Suppressor macrophage treated with lipopolysaccharide for 4 hours (primary cell): ENCODE measurements at places on chromosomes 4 and X.

DNA sequence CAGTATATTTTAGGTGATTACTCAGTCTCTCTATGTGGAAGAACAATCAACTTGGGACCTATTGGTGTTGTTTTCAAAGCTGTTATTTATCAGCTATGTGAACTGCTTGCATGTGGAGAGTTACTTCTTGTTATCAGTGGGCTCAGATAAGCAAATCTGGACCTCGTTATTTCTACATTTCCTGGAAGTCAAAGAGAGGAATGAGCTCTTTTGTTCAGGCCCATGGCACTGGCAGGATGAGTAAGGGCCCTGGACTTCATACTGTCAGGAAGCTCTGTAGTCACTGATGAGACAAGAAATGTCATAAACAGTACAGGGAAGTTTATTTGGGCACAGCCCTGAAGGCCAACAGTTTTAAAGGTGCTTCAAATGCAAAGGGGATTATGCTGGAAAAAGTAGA is 760.6 kb upstream of the EPHA5 start:
- no peak for DNase-seq

DNA sequence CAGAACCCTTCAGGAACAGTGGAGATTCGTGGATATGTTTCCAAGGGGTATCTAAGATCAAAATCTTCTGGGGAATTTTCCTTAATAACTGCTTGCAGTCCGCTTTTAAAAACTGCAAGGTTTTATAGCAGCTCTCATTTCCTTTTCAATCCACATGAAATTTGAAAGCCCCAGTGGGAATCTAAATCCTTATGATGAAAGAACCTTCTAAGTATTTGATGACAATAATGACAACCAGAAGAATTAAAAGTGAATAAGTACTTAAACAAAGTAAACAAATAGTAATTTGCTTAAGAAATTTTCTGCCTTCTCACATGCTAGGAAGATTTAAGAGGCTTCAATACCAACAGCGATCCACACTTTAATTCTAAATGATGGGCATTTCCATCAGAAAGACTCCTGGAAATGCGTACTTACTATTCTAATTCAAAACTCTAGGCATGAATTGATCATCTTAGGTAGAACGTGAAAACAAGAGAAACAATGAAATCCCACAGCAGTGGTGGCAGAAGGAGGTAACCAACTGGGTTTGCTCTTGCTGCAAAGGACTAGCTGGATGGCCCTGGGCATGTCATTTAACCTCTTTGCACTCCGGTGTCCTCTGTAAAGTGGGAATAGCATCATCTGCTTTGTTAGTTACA is 37.6 kb upstream of the S100G start:
- DNase-seq, result no peak

DNA sequence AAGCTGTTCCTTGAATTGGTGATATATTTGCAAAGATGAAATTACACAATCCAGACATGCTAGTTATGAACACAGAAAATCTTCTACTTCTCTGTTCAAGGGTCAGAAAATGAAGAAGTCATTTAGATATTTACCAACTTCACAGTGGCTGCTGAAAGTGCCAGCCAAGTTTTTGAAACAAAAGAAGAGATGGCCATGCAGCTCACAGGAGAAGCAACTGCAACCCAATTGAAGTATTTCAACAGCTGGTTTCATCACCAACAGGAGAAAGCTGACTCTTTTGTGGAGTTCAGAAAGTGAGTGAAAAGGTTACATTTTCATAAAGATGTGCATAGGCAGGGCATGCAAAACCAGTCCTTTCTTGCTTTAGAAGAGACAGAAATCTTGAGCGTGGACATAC is 70.1 kb upstream of the LSM6 start:
- peak; percentile 84 for DNase-seq

DNA sequence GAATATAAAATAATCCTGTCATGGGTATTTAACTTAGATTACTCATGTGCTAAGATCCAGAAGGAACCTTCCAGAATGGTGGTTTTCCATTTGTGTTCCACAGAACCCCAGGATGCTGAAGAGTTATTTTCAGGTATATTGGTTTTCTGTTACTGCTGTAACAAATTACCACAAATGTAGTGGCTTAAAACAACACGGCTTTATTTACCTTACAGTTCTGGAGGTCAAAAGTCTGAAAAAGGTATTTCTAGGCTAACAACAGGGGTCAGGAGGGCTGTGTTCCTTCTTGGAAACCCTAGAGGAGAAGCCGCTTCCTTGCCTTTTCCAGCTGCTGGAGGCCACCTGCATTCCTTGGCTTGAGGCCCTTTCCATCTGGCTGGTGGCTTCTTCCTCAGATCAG is 57.9 kb upstream of the HPSE start:
- DNase-seq, result no peak

GRCh38 chr4:1247864-1248244 is 1.1 kb downstream of the CTBP1 start:
- DNase-seq, result peak; percentile 51

GRCh38 chrX:22526339-22526738 is 253.6 kb downstream of the CBLL2 start:
- DNase-seq, result no peak

GRCh38 chr4:131644619-131645018 is 1504.5 kb upstream of the PCDH10 start:
- DNase-seq, result no peak

- DNase-seq, result no peak
Measured at GRCh38 chr4:101224358-101225218, 122.7 kb downstream of the PPP3CA start.

DNA sequence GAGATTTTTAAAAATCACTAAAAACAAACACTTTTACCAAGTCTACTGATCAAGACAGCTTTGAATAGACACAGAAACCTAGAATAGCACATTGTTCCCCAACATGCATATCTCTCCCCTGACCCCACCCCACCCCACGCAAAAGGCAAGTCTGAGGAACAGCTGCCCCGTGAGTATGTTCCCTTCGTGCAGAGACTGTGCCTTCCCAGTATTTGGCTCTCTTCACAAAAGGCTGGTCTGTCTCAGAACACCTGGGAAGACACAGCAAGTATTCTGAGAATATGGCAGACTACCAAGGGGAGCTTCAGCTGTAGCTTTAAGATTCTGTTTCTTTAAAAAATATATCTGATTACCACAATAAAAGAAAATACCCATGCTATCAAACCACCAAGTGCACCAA is 134.0 kb downstream of the SH3KBP1 start:
- no peak for DNase-seq

DNA sequence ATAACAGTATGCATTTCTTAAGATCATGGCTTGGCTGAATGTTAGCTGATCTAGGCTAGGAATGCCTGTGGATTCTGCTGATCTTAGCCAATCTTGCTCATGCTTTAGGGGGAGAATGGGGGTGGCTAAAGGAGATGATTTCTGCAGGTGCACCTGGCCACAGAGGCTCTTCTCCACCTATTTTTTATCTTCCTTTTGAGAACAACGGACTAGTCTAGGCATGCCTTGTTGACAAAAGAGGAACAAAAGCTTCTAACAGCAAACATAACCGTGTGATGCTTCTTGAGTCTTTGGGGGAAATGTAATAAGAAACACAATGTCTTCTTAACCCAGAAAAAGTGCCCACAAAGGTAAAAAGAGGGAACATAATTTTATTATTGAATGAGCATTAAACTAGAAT is 743.5 kb downstream of the ARAP2 start:
- no peak for DNase-seq

DNA sequence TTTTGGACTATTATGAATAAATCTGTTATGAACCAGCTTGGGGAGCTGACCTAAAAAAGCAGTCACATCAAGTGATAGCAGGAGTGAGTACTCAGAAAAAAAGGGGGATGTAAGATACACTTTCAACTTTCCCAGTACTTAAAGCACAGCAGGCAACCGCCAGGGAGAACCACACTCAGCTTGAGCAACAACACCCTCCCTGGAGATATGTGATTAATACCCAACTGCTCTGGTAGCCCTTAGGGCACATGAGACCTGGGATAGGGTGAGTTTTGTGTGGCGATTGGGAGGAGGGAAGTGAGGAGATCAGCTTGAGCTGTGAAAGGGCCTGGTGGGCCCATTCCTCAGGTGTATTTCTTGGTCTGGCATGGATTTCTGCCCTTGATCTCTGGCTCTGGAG is 220.3 kb upstream of the SFRP2 start:
- no peak for DNase-seq

- no peak for DNase-seq
Measured at GRCh38 chr4:174397366-174398155, 113.8 kb downstream of the CEP44 start.

DNA sequence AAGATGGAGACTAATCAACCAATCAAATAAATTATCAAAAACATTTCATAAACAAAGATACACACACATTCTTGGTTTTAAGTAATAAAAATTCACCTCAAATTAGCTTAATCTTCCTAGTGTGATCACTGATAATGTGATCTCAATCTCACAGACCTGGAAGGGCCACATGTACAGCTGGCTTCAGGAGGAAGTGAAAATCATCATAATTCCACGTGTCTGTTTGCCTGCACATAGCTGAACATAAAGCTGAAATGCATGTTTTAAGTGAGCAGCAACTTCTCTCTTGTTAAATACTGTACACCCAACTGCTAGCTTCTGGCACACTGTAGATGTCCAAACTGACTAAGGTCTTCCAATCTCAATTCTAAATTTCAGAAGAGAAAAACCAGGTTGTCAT is 53.8 kb downstream of the ARHGAP6 start:
- no peak for DNase-seq

DNA sequence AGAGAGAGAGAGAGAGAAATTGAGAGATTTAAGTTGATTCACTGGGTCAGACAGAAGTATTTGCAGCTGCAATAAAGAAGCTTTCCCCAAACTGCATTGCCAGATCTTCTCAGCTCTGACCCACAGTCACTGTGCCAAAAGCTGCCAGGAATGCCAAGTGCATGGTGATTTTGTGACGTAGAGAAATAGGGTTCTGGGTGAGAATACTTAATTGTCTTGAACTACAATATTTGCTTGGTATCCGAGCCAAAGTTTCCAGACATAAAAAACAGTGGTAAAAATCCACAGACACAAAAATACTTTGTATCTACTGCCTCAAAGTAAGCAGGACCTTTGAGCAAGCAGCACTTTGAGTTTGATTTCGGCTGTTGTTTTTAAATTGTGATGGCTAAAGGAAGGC is 331.1 kb downstream of the GRID2 start:
- no peak for DNase-seq

- DNase-seq, result no peak
Measured at GRCh38 chr4:123553733-123554637, 157.4 kb downstream of the SPRY1 start.

- DNase-seq, result no peak
Measured at GRCh38 chrX:15504661-15505060, 4.1 kb downstream of the BMX start.

DNA sequence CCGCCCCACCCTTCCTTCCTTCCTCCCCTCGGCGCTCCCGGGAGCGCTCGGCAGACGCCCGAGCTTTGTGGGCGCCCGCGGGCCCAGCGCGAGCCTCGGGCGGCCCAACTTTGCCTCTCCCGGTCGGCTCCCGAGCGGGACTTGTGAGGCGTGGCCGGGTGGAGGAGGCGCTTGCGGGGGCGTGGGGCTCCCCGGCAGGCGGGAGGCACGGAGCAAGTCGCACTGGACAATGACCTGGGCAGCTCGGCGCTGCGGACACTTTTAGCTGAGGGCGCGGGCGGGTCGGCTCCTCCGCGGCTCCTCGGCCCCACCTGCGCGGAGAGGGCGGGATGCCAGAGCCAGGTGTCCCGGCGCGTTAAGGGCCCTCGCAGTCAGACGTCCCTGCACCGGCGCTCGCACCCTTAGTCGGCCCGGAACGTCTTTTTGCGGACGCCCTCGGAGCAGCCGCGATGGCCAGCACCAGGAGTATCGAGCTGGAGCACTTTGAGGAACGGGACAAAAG is 385 bp downstream of the DCLK2 start:
- DNase-seq, result no peak

DNA sequence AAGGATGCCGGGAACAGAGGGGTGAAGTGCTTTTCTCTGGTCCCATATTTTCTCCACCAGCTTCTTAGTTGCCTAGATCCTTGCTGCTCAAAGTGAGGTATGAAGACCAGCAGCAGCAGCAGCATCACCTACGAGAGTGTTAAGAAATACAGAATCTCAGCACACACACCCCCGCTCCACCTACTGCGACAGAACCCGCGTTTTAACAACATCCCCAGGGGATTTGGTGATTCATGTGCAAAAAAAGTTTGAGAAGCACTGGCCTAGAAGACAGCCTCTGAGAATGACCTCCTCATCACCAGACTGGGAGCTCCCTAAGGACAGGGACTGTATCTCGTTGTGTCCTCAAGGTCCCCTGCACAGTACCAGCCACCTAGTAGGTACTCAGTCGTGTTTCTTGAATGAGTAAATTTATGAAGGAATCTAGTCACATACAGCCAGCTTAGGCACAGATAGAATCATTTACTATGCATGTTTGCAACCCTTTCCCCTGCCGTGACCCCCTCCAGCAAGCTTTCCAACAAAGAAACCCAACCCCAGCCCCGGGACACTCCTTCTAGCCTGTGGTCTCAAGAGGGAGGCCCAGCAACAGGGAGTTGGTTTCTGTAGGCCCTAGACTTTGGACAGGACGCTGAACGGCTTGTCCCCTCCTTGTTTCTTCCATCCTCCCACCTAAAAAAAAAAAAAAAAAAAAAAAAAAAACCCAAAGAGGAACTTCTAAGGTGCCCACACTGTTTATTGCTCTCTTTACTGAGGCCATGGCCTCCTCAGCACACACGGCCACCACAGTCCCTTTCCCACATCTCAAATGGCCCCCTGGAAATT is 21.5 kb downstream of the RTL5 start:
- DNase-seq, result no peak

GRCh38 chr4:112975567-112976355 is 73.7 kb upstream of the ANK2 start:
- no peak for DNase-seq

DNA sequence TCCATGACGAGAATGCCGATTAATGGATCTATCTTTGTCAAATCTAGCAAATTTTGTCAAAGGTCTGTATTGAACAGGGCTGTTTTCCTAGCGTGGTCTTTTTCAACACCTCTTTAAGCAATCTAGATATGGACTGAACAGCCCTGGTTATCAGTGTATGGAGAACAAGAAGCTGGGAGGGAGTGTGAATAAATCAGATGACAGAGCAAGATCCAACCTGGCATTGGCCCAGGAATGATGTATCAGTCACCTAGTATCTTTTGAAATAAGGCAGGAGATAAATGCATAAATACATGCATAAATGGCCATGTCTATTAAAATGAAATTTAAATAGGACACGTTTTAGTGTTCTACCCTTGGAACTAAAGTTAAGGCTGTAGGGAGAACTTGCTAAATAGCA is 15.7 kb upstream of the AP1S2 start:
- DNase-seq, result no peak

DNA sequence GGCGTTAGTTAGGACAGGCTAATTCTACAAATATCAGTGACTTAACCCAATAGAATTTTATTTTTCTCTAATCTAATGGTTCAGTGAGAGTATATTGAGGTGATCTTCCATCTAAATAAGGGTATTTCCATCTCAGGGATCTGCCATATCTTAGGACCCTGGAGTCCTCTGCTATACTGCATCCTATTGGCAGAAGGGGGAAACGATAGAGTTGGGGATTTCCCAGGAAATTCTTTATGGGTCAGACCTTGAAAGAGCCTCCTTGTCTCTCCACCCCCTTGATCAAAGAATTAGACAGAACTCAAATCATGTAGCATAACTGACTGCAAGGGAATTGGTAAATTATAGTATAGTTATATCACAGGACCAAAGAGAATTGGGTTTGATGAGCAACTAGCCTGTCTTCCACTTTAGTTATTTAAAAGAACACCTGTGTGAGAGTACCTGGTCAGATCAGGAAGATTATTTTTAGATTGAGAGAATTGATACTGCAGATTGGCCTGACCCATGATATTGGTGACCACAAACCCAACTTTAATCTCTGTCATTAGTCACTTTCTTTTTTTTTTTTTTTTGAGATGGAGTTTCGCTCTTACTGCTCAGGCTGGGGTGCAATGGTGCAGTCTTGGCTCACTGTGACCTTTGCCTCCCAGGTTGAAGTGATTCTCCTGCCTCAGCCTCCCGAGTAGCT is 25.6 kb downstream of the SMARCA5 start:
- no peak for DNase-seq
